LHCN-M2 (cell line): ENCODE measurements at places on chromosomes 13 and 19. TPM values are rescaled to one million over a fixed set of nuclear protein-coding genes. Genes with fewer than 3 reads are reported as not detected.
A peak's percentile ranks its signal among the peaks of the same experiment; 100 is the strongest.

DNA sequence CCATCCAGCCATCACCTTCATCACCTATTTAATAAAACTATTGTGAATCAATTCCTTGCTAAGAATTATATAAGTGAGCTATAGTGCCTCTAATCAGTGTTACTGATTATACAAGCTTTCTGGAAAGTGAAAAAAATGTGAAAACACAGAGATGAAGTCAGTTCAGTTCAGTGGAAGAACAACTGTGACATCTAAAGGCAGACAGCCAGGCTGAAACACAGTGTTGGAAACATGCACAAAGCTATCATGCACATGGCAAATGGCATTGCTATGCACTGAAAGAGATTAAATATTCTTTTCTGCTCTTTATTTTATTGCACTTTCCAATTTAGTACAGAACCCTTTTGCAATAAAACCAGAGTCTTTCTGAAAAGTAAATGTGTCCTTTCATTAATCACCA lies 294.0 kb downstream of the RBM26 start:
- DNase-seq = no peak

DNA sequence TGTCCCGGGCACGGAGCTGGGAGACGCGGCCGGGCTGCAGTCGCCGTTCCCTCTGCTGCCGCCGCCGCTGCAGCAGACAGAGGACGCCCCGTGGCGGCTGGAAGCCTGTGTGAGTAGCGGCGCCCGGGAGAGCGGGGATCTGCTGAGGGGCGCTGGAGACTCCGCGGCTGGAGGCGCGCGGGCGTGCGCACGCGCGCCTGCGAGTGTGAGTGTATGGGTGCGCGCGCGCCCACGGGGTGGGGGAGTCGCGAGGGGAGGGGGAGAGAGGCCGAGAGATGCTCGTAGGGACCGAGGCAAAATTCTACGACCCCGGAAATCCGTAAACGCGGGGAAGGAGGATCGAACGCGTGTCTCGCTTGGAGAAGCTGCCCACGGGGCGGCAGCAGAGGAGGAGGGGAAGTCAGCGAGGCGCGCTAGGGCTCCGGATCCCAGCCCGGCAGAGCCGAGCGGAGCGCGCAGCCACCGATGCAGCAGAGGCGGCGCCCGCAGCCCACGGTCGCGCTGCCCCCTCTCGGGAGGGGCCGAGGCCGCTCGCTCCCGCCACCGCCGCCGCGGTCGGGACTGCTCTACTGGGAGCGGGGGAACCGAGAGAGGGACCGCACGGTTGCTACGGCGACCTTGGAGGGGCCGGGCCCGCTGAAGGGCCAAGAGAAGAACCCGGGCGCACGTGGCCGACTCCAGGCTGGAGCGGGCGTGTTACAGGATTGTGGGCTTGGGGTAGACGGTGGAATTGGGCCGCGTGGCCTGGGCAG lies at the start of gene ENOX1:
Gene ENOX1 (minus strand): TSS at position 207 of the 752 bp plus-strand sequence.
- DNase-seq = peak; percentile 86

The CERS4 gene
- total RNA-seq = not detected in 2 replicates

GRCh38 chr13:79401259-79402070 lies 4.6 kb downstream of the RBM26 start:
- no peak for DNase-seq

DNA sequence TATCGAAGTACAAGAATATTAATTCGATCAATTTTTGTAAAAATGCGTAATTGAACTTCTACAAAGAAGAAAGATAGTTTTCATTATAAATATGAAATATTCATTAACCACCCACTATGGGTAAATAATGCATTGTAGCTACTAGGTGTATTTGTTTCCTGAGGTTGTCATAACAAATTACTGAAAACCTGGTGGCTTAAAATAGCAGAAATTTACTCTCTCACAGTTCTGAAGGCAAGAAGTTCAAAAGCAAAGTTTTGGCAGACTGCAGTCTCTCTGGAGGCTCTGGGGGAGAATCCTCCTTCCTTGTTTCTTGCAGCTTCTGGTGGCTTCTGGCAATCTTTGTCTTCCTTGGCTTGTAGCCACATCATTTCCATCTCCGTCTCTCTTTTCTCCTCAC lies 99.2 kb upstream of the MIR17HG start:
- no peak for DNase-seq

DNA sequence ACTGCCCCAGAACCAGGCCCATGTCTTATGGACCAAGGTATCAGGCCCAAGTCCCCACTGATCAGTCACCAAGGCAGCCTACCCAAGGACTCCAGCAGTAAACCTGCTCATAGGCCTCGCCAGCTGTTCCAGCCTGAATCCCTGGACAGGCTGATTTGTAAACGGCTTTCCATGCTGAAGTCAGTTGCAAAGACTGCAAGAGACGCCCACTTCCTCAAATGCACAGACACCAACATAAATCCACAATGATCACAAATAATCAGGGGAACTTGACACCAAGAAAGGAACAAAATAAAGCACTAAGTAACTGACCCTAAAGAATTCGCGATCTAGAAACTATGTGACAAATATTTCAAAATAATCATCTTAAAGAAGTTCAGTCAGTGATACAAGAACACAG lies 75.2 kb downstream of the RXFP2 start:
- no peak for DNase-seq

DNA sequence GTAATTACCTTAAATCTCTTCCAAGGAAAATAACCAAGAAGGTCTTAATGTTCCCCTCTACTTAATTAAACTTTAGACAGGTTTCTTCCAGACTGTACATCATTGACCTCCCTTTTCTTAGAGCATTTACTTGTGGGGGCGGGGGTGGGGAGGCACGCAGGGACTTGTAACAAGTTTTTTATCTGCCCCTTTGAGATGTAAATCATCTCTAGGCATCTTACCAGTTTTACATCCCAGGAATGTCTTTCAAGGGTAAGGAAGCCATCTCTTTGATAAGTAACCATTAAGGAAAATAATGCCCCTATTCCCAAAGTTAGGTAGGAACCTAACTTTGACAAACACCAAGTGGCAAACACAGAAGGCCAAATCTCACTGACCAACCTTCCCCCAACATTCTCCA lies 528.6 kb downstream of the SUCLA2 start:
- DNase-seq = no peak

The ACER1 gene
- not detected in 2 replicates for total RNA-seq

- no peak for DNase-seq
Observed at GRCh38 chr19:51641648-51642047, 5.0 kb downstream of the SIGLEC14 start.

DNA sequence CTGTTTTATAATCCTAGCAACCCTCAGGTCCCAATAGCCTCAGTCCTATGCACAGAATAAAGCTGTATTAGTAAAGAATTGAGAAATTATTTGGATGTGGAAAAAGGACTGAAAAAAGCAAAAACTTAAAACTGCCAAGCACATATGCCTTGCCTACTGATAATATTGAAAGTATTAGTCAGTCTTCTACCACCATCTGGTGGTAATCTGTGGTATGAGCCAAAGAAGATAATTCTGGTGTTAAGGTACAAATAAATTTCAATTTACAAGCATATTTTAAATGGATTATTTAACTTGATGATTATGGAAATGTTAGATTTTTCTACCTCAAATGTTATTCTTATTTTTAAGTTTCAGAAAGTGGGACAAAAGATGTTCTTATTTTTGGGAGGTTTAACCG lies 460.3 kb upstream of the KLHL1 start:
- DNase-seq = peak; percentile 13

GRCh38 chr13:74253161-74253560 lies 119.0 kb upstream of the KLF12 start:
- DNase-seq = no peak

The ICAM1 gene
- 1.7 and 2.2 TPM in 2 replicates for total RNA-seq

- peak; percentile 44 for DNase-seq
Observed at GRCh38 chr19:35045667-35046300, 4.3 kb downstream of the HPN start.

The DNASE2 gene
- 17.2 and 18.9 TPM in 2 replicates for total RNA-seq

The CD177 gene
- not detected in 2 replicates for total RNA-seq

- DNase-seq = no peak
Observed at GRCh38 chr19:10737722-10738121, 19.8 kb downstream of the DNM2 start.

- no peak for DNase-seq
Observed at GRCh38 chr19:1481893-1482360, 2.9 kb upstream of the C19orf25 start.

The EXOC3L2 gene
- not detected in 2 replicates for total RNA-seq

DNA sequence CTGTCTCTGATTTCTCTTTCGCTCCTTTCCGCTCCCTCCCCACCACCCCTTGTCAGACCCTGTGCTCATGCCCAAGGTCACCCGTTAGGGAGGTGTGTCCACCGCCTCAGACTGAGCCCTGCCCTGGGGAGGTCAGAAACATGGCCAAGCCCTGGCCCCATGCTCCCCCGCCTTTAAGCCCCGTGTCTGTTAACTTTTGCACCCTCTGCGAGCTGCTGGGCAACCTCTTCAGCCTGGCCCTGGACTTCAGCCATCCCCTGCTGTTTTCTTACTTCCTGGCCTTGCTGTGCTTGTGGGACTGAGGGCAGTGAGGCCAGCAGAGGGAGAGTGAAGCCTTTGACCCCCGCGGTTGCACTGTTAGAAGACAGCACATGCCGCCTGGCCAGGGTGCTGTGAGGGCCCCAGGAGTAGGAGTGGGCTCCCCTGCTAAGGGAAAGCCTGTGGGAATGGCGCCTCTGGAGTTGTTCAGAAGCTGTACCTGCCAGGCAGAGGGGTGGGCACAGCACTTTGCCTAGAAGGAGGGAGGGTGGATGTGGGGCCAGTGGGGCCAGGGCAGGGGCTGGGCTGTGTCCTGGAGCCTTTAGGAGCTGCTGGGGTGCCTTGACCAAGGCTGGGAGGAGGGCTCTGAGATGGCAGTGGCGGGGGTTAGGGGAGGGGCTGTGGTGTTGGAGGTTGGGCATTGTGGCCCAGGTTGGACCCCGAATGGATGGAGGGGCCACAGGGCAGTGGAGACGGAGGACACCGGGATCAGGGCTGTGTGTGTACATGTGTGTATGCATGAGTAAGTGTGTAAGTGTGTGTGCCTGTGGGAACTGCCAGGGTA lies 7.9 kb downstream of the UPF1 start:
- DNase-seq = no peak

The SLAIN1 gene
- 0.11 TPM in 1 of 2 replicates, not detected in the other for total RNA-seq

- DNase-seq = no peak
Observed at GRCh38 chr19:49132974-49133609, 13.7 kb downstream of the PPFIA3 start.

The PLA2G4C gene
- 4.0 and 5.5 TPM in 2 replicates for total RNA-seq

GRCh38 chr13:99972190-99972731 lies 694 bp upstream of the ZIC5 start:
- no peak for DNase-seq

The PBX4 gene
- 0.69 and 1.1 TPM in 2 replicates for total RNA-seq

GRCh38 chr13:70370924-70371323 lies 262.7 kb upstream of the KLHL1 start:
- DNase-seq = no peak

The C1QTNF9 gene
- not detected in 2 replicates for total RNA-seq
